HCEC 1CT (cell line): ENCODE measurements at places on chromosomes 13 and 19.

GRCh38 chr19:18385675-18386542 lies at the start of gene GDF15:
Gene GDF15 (plus strand): TSS chr19:18386158. CDS start chr19:18386190, 32 bp downstream.
- peak; percentile 58 for DNase-seq

DNA sequence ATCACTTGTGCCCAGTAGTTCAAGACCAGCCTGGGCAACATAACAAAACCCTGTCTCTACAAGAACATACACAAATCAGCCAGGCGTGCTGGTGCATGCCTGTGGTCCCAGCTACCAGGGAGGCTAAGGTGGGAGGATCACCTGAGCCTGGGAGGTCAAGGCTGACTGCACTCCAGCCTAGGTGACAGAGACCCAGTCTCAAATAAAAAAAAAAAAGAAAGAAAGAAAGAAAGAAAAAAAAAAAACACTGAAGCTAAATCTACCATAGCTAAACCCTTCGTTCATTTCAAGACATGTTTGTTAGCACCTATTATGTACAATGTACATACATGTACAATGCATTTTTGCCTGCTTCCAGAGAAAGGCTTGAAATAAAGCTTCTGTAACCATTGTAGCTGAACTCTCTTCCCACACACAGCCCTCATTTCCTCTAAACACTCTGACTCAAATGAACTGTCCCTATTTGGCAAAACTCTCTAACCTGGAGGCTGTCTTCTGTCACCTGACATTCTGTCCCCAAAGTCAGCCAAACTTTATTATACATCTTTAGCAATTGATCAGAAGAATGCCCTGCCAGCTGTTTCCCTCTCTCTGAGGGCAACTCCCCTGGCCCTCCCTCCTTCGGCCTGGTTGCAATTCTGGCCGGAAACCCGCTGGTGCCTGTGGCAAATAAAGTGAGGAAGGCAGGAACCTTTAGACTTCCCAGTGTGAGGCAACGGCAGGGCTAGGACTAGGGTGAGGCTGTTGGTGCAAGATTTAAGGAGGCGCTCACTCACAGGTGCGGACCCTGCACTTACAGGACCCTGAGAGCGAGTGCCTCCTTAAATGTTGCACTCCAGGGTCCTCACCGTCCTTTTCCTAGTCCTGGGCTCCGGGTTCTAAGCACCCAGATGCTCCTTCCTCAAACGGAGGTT lies 1.8 kb downstream of the ETHE1 start:
- DNase-seq = peak; percentile 21

GRCh38 chr13:99634672-99635071 lies 133.4 kb downstream of the TM9SF2 start:
- no peak for DNase-seq

GRCh38 chr13:77729502-77730221 lies 32.2 kb downstream of the SLAIN1 start:
- DNase-seq = no peak

DNA sequence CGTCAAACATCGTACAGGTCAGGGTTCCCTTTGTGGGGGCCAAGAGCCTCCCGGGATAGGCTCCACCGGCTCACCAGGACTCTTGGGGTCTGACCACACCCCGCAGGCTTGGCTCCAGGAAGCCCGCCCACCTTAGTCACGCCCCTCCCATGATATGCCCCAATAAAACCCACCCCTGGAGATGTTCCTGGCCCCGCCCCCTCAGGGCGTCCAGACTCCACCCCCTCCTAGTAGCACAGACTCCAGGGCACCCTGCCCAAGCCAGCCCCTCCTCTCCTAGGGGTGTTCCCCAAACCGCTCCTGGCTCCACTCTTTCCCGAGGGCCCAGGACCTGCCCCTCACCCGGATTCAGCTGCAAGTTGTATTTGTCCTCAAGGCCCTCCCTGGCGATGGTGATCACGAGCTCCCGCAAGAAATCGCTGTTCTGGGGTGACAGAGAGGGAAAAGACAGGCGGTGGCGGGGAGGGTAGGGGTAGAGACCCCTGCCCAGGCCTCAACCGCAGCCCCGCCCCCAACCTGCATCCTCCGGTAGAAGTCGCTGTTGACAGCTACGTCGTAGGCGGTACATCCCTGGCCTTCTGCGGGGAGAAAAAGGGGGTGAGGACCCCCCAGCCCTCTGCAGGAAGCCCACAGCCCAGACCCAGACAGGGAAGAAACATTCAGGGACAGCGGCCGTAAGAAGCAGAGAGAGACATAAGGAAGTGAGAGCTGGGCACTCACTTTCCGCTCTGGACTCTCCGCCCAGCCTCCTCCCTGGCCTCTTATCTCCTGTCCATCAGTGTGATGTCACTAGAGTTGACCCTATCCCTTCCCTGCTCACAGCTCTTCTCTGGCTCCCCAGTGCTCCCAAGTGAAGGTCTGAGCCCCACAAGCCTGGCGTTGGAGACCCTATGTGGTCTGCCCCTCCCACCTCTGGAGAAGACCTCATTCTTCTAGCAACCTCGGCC lies 3.9 kb downstream of the PIH1D1 start:
- no peak for DNase-seq

DNA sequence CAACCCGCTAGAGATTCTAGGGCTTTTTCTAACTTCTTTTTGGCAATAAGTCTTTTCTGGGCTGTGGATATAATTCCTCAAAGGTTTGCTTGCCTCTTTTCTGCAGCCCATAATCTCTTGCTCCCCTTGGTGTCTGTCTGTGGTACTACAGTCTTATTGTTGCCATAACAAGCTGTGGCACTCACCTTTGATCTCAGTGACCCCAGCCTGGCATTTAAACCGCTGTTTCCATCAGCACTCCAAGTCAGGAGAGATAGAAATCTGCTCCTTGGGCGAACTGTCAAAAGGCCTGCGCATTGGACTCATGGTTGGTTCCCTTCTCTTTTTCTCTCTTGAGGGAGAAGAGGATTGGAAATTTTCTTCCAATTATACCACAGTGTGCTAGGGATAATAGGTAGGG lies 14.5 kb upstream of the MPHOSPH8 start:
- peak; percentile 37 for DNase-seq

DNA sequence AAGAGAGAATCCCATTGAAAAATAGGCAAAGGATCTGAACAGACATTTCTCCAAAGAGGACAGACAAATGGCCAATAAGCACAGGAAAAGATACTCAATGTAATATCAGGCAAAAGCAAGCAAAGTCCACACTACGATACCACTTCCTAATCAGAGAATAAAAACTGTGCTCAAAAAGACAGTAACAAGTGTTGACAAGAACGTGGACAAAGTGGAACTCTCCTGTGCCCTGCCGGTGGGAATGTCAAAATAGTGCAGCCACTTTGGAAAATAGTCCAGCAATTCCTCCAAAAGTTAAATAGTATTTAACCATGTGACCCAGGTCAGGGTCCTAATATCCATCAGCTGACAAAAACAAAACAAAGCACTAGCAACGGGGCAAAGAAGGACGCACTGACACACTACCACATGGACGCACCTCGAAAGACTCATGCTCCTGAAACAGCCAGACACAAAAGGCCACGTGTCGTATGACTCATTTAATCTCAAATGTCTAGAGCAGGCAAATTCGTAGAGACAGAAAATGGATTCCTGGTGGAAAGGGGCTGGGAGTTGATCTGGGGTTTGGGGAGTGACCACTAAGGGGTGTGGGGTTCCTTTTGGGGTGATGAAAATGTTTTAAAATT lies 5.2 kb downstream of the MIER2 start:
- no peak for DNase-seq

GRCh38 chr19:44648631-44649251 lies 5.0 kb downstream of the PVR start:
- DNase-seq = no peak

DNA sequence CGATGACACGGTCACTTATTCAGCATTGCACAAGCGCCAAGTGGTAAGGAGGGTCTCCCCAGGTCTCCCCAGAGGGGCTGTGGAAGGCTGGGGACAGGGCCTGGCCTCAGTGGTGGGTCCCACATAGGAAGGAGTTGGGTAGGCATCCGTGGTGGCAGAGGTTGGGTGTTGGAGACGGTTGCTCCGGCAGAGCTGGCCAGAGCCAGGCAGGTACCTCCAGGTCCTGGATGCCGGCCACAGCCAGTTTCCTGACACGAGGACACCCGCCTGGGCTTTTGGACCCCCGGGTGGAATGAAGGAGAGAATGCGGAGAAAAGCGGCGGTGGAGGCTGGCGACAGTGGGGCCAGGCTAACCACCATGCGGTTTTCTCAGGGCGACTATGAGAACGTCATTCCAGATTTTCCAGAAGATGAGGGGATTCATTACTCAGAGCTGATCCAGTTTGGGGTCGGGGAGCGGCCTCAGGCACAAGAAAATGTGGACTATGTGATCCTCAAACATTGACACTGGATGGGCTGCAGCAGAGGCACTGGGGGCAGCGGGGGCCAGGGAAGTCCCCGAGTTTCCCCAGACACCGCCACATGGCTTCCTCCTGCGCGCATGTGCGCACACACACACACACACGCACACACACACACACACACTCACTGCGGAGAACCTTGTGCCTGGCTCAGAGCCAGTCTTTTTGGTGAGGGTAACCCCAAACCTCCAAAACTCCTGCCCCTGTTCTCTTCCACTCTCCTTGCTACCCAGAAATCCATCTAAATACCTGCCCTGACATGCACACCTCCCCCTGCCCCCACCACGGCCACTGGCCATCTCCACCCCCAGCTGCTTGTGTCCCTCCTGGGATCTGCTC lies 1.3 kb upstream of the FFAR1 start:
- DNase-seq = no peak

GRCh38 chr13:25819856-25820530 lies 231.8 kb downstream of the SHISA2 start:
- DNase-seq = no peak

DNA sequence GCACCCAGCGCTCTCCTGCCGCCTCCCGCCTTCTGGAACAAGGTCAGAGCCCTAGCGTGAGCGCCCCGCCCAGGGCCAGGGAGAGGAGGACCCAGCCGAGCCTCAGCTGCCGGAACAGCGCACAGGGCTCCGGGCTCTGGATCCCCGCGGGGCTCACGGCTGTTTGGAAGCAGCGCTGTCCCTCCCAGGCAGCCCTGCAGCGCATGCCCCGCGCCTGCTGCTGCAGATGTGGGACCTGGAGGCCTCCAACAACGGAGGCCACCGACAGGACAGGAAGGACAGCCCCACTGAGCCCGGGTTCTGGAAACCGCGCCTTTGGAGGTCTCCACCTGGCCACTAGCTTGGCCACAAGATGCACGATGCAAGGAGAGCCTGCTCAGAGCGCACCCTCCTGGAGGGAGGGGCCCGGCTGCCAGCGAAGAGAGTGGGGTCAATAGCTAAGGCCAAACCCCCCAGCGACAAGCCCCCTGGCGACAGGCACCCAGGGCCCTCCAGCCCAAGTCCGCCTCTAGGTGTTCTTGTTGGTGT lies 12.6 kb downstream of the ZSCAN18 start:
- DNase-seq = no peak

GRCh38 chr19:55441319-55441691 lies 1.8 kb downstream of the SHISA7 start:
- DNase-seq = no peak

DNA sequence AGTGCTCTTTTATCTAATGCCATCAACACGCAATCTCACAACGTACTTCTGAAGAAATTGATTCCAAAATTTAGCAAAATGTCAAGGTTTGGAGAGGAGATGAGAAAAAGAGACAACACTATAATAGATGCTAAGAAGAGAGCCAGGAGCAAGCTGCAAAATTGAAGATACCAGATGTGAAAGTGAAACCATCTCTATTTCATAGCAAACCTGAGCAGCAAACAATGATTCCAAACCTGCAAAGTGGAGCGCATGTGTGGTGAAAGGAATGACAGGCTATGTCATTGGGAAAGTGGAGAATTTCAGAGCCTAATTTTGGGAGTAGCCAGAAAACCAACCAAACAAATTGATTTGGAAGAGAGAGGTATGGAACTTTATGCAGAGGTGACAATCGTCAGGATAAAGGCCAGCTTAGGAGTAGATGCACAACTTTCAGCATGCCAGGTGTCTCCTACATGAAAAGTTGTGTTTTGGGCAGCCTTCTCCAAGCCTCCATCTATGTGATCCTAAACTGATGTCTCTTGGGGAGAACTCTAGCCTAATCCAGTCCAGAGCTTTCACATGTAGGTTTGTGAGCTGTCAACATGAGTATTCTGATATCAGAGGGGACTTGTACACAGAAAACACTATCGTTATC lies 158.4 kb upstream of the FNDC3A start:
- no peak for DNase-seq

GRCh38 chr13:40484101-40484800 lies 182.2 kb downstream of the FOXO1 start:
- DNase-seq = no peak

DNA sequence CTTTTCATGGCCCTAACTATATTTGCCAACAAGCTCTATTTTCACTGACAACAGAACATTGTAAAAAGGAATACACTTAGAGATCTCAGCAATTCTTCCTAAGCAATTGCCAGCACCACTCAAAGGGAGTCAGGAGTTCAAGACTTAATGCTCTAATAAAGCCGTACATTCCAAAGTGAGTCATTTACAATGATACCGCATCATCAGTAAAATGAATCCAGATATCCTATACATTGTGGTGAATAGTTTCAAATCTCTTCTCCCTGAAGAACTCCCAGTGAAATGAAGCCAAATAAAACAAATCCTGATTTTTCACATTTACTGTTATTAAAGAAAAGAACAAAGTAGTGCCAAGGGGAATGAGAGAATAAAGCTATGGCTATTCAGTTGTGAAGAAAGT lies 2898.7 kb upstream of the PCDH20 start:
- DNase-seq = no peak

DNA sequence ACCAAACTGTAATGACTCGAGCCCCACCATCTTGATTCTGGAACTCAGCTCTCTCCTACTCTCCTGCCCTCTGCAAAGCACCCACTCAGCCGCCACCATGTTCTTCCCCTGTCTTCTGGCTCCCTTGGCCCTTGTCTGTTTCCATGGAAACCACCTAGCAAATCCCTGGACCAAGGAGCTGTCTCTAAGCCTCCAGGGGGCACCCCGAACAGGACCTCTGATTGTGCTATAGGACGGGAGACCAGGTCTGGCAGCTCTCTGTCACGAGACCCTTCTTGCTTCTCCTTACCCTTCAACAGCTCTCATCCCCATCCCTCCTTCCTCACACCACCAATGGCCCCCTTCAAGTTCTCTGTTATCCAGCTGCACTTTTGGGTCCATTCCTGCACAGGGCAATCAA lies 277.7 kb upstream of the ZNF507 start:
- no peak for DNase-seq

- DNase-seq = no peak
Measured at GRCh38 chr19:1206864-1207450, 1.4 kb downstream of the STK11 start.

DNA sequence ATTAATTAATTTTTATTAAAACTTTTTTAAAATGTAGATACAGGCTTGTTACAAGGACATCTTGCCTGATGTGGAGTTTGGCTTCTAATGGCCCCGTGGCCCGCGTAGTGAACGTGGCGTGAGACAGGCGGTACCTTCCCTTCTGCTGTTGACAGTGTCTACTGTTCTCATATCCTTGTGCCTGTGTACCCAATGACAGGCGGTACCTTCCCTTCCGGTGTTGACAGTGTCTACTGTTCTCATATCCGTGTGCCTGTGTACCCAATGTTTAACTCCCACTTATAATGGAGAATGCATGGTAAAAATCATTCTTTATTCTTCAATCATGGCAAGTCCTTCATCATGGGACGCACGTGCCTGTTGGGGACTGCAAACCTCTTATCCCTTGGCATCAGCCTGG lies 79.1 kb upstream of the ZNF835 start:
- DNase-seq = no peak

GRCh38 chr13:54628383-54628782 lies 1599.8 kb downstream of the OLFM4 start:
- DNase-seq = no peak
